Left lung (tissue), 14 donors: ENCODE measurements at places on chromosomes 2 and 18. TPM values are rescaled to one million over a fixed set of nuclear protein-coding genes. Genes with fewer than 3 reads are reported as not detected.

Gene SMARCAL1
- 31.7 TPM for polyA plus RNA-seq

Gene GKN2
- 2.9 TPM for polyA plus RNA-seq

Gene POTEI
- polyA plus RNA-seq: 0.58 TPM

Gene ALPP
- not detected for polyA plus RNA-seq

Gene ATP8B1
- polyA plus RNA-seq: 16.4 TPM

DNA sequence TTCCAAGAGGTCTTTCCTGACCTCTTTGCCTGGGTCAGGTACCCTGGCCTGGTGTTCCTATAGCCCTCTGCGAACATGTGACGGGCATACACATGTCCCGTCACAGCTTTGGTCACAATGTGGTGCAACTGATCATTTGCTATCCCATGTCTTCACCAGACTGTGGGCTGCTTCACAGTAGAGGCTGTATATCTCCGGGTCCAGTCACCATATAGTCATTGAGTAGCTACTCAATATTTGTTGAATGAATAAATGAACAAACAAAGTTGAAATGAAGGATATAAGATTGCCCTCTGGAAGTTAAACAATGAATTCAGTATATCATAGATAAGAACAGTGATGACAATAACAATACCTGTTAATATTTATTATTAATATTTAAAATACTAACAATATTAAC, 16.8 kb downstream of the AOX1 start:
- DNase-seq: no peak

- DNase-seq: no peak
Measured at GRCh38 chr2:74507926-74508520, 528 bp upstream of the PCGF1 start.

DNA sequence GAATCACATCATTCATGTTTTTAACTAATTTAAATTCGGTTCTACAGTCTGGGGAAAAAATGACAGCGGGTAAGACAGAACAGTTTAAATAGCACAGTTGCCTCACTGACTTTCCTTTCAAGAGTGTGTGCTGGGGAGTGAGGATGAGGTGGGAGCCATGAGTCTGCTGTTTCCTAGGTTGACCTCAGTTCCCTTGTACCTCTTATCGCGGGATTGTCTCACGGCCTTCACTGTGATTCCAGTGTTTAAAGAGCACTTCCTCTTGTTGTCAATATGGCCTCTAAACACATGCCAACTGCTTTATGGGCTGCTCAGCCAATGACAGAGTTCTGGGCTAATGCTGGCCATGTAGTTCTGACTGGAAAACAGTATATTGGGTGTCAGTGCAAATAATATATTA, 41.6 kb upstream of the ALMS1 start:
- DNase-seq: no peak

DNA sequence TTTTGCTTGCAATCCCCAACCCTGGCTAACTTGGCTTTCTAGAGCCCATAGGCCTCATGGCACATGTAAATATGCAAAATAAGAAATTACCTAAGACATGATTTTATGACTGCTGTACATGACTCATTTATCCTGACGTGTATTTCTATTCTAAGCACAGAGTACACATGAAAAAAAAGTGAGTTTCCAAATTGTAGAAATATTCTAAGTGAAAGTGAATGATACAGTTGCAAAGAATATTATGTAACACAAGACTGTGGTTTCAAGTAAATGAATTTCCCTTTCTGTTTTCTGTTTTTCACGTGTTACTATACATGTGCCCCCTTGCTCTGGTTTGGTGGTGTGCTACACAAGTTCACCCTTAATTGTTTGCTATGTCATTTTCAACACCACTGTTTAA, 162.4 kb downstream of the LRP1B start:
- no peak for DNase-seq

GRCh38 chr18:9362869-9363268, 28.3 kb downstream of the TWSG1 start:
- DNase-seq: no peak

DNA sequence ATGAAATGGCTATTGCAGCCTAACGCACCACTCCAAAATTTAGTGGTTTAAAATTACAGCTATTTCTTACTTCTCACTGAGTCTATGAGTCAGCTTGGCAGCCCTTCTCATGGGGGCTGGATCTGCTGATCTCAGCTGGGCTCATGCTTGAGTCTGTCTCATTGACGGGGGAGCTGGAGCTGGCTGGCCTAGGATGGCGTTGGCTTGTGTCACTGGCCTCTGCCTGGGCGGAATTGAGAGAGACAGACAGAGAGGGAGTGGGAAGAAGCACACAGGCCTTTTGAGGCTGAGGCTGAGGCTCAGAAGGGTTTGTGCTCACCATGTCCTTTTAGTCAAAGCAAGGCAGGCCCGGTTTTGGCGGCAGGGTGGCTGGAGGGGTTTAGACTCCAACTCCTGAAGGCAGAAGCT, 412.1 kb upstream of the MYT1L start:
- peak; percentile 52 for DNase-seq

GRCh38 chr2:60215386-60215901, 338.0 kb downstream of the BCL11A start:
- no peak for DNase-seq

DNA sequence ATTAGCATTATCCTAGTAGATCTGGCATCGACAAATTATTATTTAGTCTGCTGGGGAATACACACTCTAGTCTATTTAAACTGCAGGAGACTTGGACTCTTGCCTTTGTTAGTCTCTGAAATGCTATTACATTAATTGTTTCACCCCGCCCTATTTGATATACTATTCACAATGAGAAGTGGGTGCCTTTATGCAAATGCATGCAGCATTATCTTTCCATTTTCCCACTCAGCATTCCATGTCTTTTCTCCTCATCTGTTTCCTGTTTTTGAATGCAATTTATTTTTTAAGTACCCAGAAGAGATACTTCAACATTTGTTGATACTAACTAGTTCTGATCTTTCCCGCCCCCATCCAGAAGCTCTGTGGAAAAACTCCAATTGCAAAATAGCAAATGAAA, 395.3 kb upstream of the NXPH2 start:
- no peak for DNase-seq

GRCh38 chr2:188193230-188193629, 98.4 kb upstream of the GULP1 start:
- no peak for DNase-seq

GRCh38 chr18:80140455-80140985, 31.5 kb downstream of the ADNP2 start:
- DNase-seq: no peak

DNA sequence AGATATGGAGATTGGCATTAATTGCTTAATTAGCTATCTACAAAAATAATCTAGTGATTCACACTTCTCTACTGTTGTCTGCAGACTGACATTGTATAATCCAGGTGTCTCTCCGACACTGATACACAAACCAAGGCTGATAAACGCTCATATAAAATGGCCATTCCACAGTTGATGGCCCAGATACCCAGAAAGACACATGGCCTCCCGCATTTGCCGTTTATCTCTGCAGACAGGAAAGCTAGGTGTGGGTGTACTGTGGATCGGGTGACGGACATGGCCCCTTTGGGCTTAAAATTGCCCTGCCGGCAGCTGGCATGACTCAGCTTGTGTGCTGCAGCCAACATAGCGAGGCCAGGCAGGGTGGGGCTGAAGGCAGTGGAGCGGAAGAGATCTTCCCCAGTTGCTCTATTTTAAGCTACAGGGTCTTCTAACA, 18.5 kb downstream of the PMAIP1 start:
- DNase-seq: peak; percentile 43

DNA sequence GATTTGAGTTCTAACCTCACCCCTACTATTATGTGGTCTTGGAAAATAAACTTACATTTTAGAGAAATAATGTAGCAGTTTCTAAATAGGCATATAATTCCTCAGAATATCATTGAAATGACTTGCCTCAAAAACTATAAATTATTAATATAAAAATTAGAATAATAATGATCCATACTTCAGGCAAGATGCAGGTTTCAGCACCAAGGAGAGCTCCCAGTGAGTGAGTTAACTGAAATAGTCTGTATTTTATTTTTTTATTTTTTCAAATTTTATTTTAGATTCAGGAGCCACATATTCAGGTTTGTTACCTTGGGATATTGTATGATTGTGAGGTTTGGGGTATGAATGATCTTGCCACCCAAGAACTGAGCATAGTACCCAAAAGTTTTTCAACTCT, 472.2 kb upstream of the DCC start:
- peak; percentile 27 for DNase-seq

- no peak for DNase-seq
Measured at GRCh38 chr2:239318151-239318611, 82.6 kb downstream of the HDAC4 start.

DNA sequence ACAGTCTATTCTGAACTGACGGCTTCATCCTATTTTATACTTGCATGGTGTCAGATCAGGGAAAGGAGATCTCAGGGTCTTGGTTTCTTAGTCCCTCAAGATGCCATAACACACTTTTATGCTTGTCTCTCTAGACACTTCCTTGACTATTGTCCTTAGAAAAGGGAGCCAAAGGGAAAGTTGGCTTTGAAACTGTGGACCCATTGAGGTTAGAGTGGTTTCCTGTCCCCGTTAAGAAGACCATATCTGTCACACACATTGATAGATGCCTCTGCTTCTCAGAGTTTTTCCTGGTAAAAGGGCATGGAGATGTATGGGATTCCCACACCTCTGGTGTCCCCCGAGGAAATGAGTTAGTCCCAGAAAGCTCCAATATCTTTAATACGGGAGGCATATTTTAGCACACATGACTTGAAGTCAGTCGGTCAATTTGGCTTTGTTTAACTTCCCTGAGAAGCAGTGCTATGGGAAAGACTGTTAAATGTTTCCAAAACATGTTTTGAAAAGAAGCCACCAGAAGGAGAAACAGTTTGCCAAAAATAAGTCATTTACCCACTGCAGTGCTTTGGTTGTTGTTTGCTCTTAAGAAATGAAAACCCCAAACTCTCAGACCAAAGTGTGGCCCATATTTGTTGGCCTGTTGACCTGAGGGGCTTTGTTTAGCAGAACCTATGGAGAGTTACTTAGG, 133.4 kb upstream of the CXCR4 start:
- no peak for DNase-seq

- no peak for DNase-seq
Measured at GRCh38 chr18:39945076-39945475, 2010.0 kb upstream of the PIK3C3 start.

DNA sequence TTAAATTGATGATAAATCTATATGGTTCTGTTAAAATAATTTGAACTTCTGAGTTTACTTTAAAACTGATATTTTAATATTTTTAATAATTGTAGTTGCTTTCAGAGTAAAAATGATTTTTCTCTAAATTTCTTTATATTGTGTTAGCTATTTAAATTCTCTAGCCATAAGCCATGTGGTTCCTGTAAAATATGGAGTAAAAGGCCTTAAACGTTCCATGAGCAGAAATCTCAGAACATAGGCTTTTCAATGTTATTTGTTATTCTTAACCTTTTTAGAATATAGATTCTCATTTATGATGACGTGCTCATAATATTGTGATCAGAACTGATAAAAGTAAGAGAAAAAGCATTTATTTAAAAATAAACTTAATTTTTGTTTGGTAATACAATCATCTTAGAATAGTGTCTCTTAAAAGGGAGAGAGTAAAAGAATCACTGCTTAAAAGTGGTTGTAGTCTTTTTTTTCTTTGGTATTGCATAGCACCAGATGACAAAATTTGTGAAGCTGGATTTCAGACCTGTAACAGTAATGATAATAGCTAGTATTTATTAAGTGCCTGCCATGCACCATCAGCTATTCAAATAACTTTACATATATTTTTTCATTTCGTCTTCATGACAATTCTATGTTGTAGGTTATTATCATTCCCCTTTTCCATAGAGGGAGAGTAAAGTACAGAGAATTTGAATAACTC, 2.7 kb downstream of the BMPR2 start:
- no peak for DNase-seq

GRCh38 chr2:167487728-167488127, 599.4 kb downstream of the XIRP2 start:
- no peak for DNase-seq
